ENCODE measurements at places on chromosomes 12 and 14.

DNA sequence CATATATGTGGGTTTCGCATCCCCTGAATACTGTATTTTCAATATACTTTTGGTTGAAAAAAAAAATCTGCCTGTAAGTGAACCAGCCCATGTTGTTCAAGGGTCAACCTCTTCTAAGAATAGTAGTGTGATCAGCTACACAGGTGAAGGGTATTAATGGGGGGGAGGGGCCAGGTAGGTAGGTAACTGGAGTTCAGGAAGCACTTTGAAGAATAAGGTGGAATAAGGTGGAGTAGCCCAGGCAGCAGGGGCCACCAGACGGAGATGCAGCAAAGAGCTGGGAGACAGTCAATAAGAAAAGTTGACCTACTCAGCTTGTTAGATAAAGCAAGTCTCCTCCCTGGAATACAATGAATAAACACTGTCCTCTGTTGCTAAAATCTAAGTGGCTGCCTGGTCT is 9.3 kb downstream of the LDHB start:
- DNase-seq: no peak

DNA sequence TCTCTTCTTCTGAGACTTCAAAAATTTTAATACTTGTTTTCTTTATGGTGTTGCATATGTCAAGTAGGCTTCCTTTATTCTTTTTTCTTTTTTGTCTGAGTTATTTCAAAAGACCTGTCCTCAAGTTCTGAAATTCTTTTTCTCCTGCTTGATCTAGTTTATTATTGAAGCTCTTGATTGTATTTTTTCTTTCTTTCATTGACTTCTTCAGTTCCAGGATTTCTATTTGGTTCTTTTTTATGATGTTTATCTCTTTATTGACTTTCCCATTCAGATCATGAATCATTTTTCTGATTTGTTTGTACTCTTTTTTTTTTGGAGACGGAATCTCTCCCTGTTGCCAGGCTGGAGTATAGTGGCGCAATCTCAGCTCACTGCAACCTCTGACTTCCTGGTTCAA is 34.1 kb downstream of the IFT43 start:
- no peak for DNase-seq

DNA sequence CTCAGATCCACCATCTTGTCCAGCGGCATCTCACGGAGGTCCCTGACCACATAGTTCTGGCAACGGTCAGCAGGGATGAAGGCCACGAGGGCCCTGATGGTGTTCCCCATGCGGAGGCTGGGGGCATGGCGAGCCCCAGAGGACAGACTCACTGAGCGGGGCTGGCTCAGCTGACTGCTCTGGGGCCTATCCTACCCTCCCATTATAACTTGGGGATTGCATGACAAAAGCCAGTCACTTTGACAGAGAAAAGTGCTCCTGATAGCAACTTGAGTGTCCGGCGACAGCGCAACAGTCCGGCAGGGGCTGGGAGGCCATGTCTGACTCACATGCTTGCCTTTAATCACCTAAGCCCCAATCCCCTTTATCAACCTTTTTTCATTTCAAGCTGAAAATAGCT is at the start of gene LRRC10:
TSS of gene LRRC10 (minus strand) at position 179 of the 400 bp plus-strand sequence. CDS start at position 110, 69 bp downstream.
- DNase-seq: no peak

DNA sequence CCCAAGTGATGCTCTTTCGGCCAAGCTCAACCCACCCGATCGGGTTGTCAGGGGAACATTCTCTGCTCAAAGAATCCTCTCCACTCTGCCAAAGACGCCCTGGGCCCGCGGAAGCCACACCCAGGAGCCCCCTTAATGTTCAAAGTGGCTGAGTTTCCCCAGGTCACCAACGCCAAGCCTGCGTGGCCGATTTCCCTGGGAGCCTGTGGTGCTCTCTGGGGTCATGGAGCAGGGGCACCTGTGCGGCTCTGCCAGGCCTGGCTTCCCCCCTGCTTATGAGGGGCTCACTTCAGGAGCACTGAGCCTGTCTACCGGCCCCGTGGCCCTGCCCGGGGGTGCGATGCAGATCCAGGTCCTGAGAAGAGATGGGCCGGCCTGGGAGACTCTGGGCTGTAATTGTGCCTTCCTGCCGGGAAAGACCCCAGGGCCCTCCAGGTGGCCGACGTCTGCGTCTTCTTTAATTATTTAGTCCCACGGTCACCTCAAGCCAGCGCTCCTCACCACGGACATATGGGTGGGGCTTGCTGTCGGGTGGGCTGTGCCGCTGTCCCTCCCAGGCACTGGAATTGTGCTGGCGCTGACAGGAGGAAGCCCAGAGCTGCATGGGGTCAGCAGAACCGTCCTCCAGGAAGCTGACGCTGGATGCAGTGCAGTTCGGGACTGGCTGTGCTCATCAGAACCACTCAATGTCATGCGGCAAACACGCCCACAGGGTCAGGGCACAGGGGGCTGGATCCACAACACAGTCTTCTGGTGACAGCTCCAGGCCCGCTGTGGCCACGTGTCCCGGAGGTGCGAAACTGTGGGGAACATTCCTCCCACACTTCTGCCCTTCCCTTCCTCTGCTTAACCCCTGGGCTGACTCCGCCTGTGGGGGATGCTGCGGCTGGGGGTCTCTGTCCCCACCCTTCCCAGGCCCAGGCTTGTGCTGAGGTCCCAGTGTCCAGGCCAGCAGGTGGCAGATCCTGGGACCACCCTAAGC is 267.6 kb upstream of the SFSWAP start:
- no peak for DNase-seq

- DNase-seq: no peak
Observed at GRCh38 chr12:124923905-124924734, 9.7 kb upstream of the UBC start.

GRCh38 chr14:98184457-98184856 is 1087.5 kb downstream of the BCL11B start:
- no peak for DNase-seq

- no peak for DNase-seq
Observed at GRCh38 chr12:121953695-121954094, 35.3 kb downstream of the CFAP251 start.

DNA sequence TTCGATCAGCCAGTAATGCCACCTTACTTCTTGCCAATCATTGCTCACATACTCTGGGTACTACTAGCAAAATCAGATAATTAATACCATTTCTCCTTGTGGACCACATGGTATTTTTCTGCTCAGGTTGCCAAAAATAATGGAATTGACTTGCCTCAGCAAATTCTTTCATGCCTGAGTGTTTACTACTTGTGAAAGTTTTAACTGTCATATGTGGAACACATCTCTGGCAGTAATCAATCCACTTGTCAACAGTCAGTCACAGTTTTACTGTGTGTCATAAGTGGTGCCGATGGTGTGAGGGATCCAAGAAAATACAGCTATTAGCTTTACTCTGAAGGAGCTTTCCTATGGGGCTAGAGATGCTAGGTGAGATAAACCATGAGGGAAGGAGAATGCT is 55.3 kb upstream of the ATF1 start:
- DNase-seq: no peak

DNA sequence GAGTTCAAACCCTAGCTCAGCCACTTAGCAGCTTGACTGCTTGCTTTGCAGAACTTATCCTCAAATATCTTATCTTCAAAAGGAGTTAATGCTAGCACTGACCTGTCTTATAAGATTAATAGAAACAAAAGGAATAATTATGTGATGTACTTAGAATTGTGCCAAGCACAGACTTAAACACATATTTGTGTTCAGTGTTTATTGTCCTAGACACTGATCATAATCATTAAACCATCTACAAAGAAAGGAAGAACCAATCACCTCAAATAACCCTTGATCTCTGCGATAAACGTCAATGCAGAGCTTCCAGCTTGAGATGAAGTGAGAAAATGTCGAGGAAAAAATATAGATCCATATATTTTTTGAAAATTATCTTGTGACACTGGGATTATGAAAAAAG is 73.1 kb downstream of the ATXN7L3B start:
- no peak for DNase-seq

DNA sequence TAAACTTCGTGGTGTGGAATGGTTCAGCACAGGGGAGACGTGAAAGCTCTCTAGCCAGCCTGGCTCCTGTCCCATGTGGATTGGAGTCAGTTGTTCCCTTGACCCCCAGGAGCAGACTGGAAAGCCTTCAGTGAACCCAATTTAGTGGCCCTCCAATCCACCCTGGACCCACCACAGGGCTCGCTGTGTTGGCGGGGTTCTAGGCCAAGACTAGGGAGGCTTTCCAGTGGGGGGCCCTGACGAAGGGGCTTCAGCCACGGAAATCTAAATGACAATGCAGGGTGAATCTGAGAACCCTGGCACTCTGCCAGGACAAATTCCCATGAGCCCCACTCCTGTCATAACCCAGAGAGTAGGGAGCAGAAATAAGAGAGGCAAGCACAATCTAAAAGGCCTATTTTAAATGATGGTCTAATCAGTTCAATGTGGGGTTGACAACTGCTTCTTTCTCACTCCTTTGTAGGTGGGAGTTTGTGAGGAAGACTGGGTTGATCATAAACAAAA is 110.8 kb downstream of the SLC35F4 start:
- DNase-seq: no peak

DNA sequence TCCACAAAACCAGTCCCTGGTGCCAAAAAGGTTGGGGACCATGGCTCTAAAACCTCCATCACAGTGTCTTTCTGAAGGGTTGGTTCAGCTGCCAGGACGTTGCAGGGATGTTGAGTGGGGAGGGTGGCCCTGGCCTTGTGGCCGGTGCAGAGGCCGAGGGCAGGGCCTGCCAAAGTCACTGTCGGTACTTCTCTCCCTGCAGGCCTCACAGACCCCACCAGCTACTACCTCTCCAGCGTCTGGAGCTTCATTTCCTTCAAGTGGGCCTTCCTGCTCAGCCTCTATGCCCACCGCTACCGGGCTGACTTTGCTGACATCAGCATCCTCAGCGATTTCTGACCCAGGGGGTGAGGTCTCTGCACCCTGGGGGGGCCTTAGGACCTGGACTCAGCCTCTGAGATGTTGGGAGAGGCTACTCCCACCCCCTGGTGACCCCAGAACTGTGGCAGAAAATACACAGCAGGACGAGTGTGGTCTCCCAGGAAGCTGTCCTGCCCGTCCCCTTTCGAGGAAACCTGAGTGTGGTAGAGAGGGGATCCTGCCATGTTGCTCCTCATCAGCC is 7.0 kb downstream of the SLC48A1 start:
- DNase-seq: no peak

- no peak for DNase-seq
Observed at GRCh38 chr14:22200977-22201605, 387.9 kb downstream of the DAD1 start.

- DNase-seq: no peak
Observed at GRCh38 chr14:71933001-71933587, 865 bp downstream of the RGS6 start.

GRCh38 chr12:70190262-70191010 is 52.8 kb upstream of the CNOT2 start:
- no peak for DNase-seq

DNA sequence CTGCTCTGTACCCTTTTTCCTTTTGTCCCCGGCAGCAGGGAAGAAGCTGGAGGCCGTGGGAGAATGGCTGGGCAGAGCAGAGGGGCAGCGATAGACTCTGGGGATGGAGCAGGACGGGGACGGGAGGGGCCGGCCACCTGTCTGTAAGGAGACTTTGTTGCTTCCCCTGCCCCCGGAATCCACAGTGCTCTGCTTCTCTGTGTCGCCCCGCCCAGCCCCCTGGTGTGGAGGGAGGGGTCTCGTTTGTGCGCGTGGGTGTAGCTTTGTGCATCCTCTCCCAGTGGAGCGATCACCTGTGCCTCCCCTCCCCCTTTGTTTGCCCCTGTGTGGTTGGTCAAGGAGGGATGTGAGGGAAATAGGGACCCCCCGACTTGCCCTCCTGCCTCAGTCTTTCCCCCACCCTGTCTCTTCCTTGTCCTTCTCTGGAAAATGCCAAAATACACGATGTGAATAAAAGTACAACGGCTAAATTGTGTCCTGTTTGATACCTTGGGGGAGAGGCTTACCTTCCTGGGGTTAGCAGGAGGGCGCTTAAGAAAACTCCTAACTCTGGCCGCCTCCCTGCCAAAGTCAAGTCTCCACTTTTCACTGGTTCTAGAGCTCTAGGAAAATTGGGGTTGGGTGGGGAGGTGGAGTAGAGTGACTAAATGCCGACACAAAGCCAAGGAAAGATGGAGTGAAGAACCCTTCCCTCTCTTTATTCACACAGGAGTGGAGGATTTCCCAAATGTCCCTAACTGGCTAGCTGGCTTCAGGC is 990 bp upstream of the TPI1 start:
- DNase-seq: no peak

GRCh38 chr12:91773749-91774429 is 371.8 kb downstream of the BTG1 start:
- no peak for DNase-seq

DNA sequence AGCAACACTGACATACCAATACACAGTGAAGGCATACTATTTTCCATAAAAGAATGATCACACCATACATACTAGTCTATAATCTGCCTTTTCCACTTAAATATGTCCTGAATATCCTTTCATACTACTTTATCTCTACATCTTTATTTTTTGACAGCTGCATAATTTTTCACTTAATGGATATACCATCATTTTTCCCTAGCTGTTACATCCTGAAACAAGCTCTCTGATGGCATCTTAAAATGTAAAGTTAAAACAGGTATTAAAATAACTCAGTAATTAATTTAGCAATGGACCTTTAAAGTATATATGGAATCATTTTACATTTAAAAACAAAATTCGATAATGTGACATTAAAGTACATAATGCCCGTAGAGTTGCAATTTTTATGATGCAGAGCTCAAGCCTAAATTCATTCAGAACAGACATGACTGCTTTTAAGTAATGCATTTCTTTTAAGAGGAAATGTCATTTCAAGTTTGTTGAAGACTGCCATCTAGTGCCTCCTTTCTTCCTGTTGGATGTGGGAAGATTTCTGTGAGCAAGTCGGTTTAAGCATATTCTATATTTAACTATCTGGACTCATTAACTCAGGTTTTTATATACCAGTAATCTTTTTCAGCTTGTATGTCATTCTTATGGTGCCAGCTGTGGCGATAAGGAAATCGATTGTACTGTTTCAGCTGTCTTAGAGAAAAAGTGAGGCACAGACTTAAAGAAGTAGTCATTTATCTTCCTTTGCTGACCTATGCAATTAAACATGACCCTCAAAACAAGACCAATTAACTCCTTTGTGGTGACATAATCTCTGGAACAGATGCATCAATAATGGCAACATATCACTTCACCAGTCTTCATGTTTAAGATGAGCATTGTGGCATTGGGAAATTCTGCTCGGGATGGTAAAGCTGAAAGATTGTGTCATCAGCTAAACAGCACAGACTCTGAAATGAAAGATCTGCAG is 20.3 kb downstream of the PRICKLE1 start:
- no peak for DNase-seq

- DNase-seq: no peak
Observed at GRCh38 chr12:131528667-131529066, 182.2 kb upstream of the SFSWAP start.

DNA sequence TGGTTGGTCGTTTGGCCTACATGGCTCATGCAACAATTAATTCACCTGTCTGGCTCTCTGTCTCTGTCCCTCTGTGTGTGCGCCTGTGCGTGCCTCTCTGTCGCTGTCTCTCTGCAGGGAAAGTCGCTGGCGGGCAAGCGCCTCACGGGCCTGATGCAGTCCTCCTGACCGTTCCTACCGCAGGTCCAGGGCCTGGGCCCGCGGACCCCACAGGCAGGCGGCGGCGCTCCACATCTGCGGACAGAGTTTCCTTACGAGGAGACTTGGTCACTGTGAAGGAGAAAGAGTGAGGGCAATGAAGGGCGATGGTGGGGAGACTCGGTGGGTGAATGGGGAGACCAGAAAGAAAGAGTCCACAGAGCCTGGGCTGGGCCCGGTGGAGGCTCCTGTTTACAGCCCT is 331.6 kb downstream of the DPF3 start:
- no peak for DNase-seq
